GDM1 (cell line): ENCODE measurements at places on chromosomes 16 and 17.

GRCh38 chr17:52110923-52111581 is 47.5 kb downstream of the CA10 start:
- no peak for DNase-seq

DNA sequence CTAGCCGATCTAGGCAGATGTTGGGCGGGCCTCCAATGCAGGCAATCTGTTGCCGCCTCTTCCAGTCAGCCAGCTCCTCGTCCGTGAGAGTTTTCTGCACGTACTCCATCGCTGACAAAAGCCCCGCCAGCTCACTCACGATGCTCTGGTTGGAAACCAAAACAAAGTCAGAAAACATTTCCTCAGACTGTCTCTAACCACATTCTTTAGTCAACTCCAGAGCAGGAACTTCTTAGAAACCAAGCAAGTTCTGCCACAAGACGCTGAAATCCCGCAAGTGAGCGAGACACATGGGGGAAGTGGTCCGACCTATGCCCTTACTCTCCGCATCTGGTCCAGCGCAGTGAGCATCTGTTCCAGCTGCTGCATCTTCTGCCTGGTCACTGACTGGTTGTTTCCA is 49.1 kb downstream of the STAT5A start:
- peak; percentile 45 for DNase-seq

- DNase-seq, result no peak
These were observed 1.7 kb downstream of the TNFRSF13B start for GRCh38 chr17:16969931-16970906.

DNA sequence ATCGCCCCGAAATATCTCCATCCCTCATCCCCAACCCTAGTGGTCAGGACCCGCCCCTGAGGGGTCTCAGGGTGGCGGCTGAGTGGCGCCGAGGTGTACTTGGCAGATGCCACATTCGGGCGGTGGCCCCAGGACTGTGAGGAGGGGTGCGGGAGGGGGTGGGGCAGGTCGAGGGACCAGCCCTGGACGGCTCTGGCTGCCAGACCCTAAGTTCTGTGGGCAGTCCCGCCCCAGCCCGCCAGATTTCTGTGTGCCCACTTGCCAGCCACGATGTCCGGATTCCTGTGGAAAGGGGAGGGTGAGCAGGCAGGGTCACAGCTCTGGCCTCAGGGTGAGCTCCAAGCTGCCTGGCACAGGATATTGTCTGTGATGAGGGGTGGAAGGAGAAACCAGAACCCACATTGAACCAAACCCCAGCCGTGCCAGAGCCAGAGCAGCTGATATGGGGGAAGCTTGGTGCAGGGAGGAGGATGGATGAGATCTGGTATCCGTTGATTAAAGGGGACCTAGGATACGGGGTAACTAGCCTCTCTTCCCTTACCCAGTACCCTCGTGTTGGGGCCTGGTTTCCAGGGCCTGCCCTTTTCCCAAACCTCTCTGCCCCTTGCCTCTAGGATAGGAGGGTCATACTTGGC is 1.1 kb upstream of the CHAD start:
- DNase-seq, result no peak
